ENCODE measurements at places on chromosomes 7 and 10. TPM values are rescaled to one million over a fixed set of nuclear protein-coding genes. Genes with fewer than 3 reads are reported as not detected.
A peak's percentile ranks its signal among the peaks of the same experiment; 100 is the strongest.

GRCh38 chr10:73802276-73802991 is 9.0 kb downstream of the NDST2 start:
- no peak overlapping the region for H3K4me3 ChIP-seq
- no peaks in the 10 kb centered on the region for H3K4me1 ChIP-seq
- H3K27me3 ChIP-seq: no peaks in the 10 kb centered on the region
- no peaks in the 10 kb centered on the region for H3K36me3 ChIP-seq
- DNase-seq: no peak

GRCh38 chr10:123655751-123656150 is 10.4 kb upstream of the GPR26 start:
- no peaks in the 10 kb centered on the region for H3K27me3 ChIP-seq
- no peaks in the 10 kb centered on the region for H3K4me1 ChIP-seq
- no peak overlapping the region for H3K4me3 ChIP-seq
- H3K27ac ChIP-seq: no peak overlapping the region
- H3K36me3 ChIP-seq: no peaks in the 10 kb centered on the region

- H3K4me1 ChIP-seq: no peaks in the 10 kb centered on the region
- no peaks in the 10 kb centered on the region for H3K27me3 ChIP-seq
- no peak overlapping the region for H3K4me3 ChIP-seq
- H3K27ac ChIP-seq: no peak overlapping the region
- DNase-seq: no peak
- no peaks in the 10 kb centered on the region for H3K36me3 ChIP-seq
Observed at GRCh38 chr7:43552122-43552521, 30.8 kb upstream of the STK17A start.

- DNase-seq: no peak
- peaks cover 4% of the 10 kb centered on the region for H3K36me3 ChIP-seq
- H3K27me3 ChIP-seq: no peaks in the 10 kb centered on the region
- no peak overlapping the region for H3K4me3 ChIP-seq
- H3K4me1 ChIP-seq: peaks cover 3% of the 10 kb centered on the region
Observed at GRCh38 chr7:22944510-22944909, 69.4 kb downstream of the HYCC1 start.

DNA sequence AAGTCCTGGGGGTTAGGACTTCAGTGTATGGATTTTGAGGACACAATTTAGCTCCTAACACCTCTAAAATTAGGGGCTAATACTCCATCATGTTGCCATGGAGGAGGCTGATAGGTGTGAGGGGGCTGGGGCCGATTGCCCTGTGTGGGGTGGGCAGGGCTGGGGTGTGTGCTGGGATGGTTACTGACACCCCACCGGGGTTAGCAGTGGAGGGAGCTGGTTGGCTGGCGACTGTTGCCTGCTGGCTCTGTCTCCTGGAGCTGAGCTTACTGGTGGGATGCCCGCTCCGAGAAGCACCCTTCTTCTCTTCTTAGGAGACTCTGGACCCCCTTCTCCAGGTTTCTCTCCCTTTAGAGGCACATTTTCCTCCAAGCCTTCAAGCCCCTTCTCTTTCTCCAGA is 22.2 kb upstream of the SH2D4B start:
- H3K4me1 ChIP-seq: no peaks in the 10 kb centered on the region
- peak; percentile 34 for DNase-seq
- H3K4me3 ChIP-seq: no peak overlapping the region

DNA sequence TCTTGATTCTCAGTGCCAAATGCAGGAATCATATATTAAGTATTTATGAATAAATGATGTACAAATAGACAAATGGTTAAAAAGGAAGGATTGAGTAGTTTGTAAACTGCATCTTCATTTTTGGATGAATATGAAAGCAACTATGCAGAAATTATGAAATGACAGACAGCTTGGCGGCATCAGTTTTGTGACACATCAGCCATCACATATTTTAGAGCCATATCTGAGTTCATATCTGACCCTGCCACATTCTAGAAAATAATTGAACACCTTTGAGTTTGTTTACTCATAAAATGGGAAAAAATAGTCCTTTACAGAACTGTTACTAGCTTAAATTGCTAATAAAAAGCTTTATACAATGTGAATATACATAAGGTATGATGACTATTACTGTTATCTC is 448.2 kb downstream of the KIF20B start:
- H3K27me3 ChIP-seq: no peaks in the 10 kb centered on the region
- no peak for DNase-seq
- no peak overlapping the region for H3K27ac ChIP-seq
- H3K36me3 ChIP-seq: no peaks in the 10 kb centered on the region

DNA sequence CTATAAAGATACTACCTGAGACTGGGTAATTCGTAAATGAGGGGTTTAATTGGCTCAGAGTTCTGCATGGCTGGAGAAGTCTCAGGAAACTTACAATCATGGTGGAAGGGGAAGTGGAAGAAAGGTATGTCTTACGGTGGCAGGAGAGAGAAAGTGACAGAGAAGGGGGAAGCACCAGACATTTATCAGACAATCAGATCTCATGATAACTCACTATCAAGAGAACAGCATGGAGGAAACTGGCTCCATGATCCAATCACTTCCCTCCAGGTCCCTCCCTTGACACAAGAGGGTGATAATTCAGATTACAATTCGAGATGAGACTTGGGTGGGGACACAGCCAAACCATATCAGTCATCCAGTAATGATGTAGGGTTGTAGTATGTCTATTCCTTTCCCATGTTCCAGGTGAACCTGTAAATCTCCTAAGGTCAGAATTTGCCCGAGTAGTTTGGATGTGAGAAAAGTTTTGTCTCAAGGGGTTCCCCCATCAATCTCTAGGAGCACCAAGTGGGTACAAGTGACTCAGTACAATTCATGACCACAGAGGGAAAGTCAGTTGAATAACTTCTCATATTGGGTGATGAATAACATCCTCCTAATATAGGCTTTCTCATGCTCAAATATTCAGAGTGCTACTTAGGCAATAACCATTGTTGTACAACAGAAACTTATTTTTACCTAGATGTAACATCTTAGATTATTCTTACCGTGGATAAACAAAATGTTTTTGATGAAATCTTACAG is 39.7 kb upstream of the MTPN start:
- H3K27ac ChIP-seq: no peak overlapping the region
- no peak overlapping the region for H3K4me3 ChIP-seq
- no peaks in the 10 kb centered on the region for H3K36me3 ChIP-seq
- no peaks in the 10 kb centered on the region for H3K4me1 ChIP-seq

DNA sequence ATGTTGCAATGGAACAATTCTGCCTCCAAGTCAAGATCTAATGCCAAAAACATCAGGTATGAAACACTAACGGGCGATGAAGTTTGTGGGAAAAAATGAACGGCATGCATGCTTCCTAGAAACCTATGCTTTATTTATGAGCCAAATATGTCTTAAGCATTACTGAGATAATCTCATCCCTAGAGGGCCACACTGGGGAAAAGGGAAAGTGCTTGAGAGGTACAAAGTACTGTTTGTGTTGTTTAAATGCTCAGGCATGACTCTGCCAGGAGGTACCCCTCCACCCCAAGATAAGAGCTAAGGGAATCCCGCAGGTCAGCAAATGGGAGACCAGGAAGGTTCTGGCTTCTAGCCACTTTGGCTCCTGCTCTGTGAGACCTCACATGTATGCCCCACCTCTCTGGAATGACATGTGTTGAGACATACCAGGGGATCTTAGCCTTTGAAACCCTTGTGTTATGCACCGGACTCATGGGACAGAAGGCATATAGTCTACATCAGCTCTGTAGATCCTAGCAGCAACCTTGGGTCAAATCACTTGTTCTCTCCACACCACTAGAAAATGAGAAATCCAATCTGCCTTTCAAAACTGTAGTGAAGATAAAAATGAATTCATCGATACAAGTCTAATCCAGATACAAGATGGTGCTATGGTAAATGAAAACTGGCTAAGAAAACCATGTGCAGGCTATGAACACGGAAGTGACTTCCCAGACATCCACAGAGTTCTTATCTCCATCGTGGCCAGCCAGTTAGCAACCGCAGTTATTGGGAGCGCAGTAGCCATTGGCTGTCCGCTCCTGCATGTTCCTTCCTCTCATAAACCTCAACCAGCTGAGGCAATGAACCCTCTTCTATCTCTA is 61.0 kb downstream of the CREB3L2 start:
- H3K27ac ChIP-seq: peak overlapping the region; percentile 6
- no peaks in the 10 kb centered on the region for H3K27me3 ChIP-seq
- H3K36me3 ChIP-seq: no peaks in the 10 kb centered on the region
- H3K4me3 ChIP-seq: no peak overlapping the region
- no peak for DNase-seq

- H3K4me1 ChIP-seq: peaks cover 3% of the 10 kb centered on the region
- H3K4me3 ChIP-seq: no peak overlapping the region
- no peak overlapping the region for H3K27ac ChIP-seq
- DNase-seq: no peak
- H3K36me3 ChIP-seq: no peaks in the 10 kb centered on the region
Observed at GRCh38 chr10:137031-137430, 1.8 kb downstream of the ZMYND11 start.

DNA sequence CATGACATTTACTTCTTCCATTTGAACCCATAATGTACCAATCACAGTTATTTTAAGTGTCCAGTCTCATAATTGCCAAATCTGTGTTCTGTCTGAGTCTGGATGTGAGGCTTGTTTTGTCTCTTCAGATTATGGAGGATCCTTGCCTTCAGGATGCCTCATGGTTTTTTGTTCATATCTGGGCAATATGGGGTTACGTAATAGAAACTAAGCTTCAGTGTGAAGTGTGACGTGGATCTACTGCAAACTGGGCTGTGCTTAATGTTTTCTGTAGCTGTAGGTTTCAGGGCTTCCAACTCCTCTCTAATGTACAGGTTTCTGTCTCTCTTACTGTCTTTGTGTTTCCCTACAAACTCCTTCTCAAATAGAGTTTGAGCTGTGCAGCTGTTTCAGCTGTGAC is 223.7 kb upstream of the ADARB2 start:
- H3K36me3 ChIP-seq: no peaks in the 10 kb centered on the region
- no peak overlapping the region for H3K4me3 ChIP-seq
- H3K27ac ChIP-seq: no peak overlapping the region

DNA sequence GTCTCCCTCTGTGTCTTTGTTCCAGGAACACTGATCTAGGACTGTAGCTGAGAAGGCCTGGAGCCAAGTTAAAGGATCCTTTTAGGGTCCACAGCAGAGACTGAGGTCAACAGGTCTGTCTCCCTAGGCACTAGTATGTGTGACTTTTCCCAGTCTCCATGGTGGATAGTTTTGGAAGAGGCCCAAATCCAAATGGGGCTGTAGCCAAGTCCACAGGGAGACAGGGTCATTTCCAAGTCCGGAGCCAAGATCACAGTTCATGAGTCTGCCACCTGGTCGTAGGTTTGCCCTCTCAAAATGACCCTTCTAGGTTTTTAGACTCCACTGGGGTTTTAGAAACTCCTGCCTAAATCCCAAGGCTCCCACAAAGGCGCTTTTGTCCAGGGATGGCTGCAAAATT is 16.8 kb downstream of the ZNF277 start:
- H3K4me3 ChIP-seq: no peak overlapping the region
- H3K27ac ChIP-seq: no peak overlapping the region
- no peaks in the 10 kb centered on the region for H3K36me3 ChIP-seq
- DNase-seq: no peak
- no peaks in the 10 kb centered on the region for H3K27me3 ChIP-seq
- H3K4me1 ChIP-seq: peaks cover 2% of the 10 kb centered on the region

- H3K4me3 ChIP-seq: no peak overlapping the region
- peaks cover 2% of the 10 kb centered on the region for H3K36me3 ChIP-seq
- no peaks in the 10 kb centered on the region for H3K4me1 ChIP-seq
- H3K27ac ChIP-seq: no peak overlapping the region
- no peak for DNase-seq
Observed at GRCh38 chr10:11232222-11232961, 214.7 kb downstream of the CELF2 start.

DNA sequence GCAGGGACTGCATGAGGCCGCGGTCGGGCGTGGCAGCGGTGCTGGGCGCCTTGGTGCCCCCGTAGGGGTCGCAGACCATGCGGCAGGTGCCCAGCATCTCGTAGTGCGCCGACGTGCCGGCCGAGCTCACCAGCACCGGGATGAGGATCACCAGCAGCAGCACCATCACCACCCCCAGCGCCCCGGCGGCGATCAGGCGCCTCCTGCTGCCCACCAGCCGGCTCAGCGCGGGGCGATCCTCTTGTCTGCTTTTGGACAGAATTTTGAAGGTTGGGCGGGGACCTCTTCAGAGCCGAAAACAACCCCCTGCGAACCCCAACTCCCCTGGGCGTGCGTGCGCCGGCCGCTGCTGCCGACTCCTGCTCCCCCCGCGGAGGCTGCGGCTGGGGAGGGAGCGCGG is 779 bp downstream of the C1QL3 start:
- no peaks in the 10 kb centered on the region for H3K36me3 ChIP-seq
- H3K4me3 ChIP-seq: peak overlapping the region; percentile 42
- H3K4me1 ChIP-seq: no peaks in the 10 kb centered on the region
- no peak for DNase-seq

DNA sequence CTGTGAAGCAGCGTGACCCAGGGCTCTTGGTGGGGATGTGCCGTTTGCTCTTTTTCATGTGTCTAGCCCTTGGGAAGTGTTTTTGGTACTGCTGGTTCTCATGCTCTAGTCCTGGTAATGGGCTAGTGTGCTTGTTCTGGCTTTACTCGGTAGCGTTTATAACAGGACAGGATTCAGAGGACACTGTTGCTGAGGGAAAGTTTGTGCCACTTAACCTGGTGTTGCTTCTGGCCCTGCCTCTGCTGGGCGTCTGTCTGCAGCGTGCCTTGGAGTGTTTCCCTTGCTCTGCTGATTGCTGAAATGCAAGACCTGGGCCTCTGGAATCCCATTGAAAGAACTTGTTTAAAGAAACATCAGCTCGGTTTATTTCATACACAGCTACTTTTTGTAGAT is 35.0 kb downstream of the INPP5A start:
- no peak overlapping the region for H3K4me3 ChIP-seq
- no peaks in the 10 kb centered on the region for H3K4me1 ChIP-seq
- H3K36me3 ChIP-seq: no peaks in the 10 kb centered on the region
- H3K27ac ChIP-seq: peak overlapping the region; percentile 25
- H3K27me3 ChIP-seq: no peaks in the 10 kb centered on the region

DNA sequence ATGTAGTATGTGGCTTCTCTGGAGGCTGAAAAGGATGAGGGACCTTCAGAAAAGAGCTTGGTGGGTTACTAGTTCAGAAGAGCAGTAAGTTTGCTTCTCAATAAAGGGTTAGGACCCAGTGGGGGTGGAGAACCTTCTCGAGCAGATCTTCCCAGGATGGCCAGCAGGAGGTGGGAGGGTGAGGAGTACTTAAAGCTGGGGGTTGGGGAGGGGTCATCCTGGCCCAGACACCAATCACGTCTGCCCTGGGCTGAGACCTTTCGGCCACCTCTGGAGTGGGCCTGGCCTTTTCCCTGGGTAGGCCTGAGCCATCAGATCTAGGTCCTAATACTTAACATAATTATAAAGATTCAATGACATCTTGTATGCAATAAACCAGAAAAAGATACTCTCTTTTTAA is 149.0 kb upstream of the TCF7L2 start:
- H3K27ac ChIP-seq: no peak overlapping the region
- DNase-seq: no peak
- no peak overlapping the region for H3K4me3 ChIP-seq
- H3K36me3 ChIP-seq: no peaks in the 10 kb centered on the region

- H3K27ac ChIP-seq: peak overlapping the region; percentile 94
- no peaks in the 10 kb centered on the region for H3K36me3 ChIP-seq
- peak; percentile 63 for DNase-seq
- no peak overlapping the region for H3K4me3 ChIP-seq
- no peaks in the 10 kb centered on the region for H3K27me3 ChIP-seq
Observed at GRCh38 chr7:73901231-73901822, 40.4 kb downstream of the TMEM270 start.

The PTF1A gene
- polyA plus RNA-seq: not detected

The LBX1 gene
- polyA plus RNA-seq: not detected

The NPY gene
- not detected for polyA plus RNA-seq

The LRMDA gene
- 11.5 TPM for polyA plus RNA-seq

The DYNC1I1 gene
- 7.4 TPM for polyA plus RNA-seq

The UNC5B gene
- polyA plus RNA-seq: 9.1 TPM

Data from aorta (tissue), 5 donors.